M059J (cell line): ENCODE measurements at places on chromosomes 1 and 21.

- DNase-seq: no peak
These were observed 2.8 kb downstream of the RAB4A start for GRCh38 chr1:229273507-229274232.

GRCh38 chr1:4408380-4408779 is 246.0 kb upstream of the AJAP1 start:
- DNase-seq: no peak

DNA sequence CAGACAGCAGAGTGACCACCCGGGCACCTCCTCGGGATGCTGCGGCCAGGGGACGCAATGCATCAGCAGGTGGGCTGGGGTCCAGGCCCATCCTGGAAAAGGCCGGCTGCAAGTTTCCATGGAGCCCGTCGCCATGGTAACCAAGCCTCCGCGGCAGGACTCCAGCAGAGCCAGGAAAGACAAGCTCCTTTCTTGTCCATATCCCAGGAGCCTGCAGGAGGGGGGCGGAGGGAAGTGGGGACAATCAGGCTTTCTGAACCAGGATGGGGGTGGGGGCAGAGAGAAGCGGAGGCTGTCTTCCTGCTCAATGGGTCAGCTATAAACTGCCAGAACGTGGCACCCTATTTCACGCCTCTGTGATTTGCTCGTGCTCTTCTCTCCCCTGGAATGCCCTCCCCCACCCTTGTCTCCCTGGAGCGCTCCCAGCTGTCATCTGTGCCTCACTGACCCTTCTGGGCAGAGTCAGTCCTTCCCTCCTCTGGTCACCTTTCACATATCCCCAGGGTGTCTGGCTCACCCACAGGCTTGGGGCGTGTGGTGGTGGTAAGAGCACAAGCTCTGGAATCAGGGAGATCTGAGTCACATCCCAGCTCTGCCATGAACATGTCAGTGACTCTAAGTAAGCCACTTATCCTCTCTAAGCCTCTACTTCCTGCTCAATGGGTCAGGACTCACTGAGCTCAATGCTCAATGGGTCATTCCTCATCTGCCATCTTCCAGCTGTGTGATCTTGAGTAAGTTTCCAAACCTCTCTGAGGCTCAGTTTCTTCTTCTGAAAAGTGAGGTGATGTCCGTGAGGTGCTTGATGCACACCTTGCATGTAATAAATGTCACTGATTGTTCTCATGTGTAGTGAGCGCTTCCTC is 58.9 kb upstream of the LAPTM5 start:
- peak; percentile 99 for DNase-seq

DNA sequence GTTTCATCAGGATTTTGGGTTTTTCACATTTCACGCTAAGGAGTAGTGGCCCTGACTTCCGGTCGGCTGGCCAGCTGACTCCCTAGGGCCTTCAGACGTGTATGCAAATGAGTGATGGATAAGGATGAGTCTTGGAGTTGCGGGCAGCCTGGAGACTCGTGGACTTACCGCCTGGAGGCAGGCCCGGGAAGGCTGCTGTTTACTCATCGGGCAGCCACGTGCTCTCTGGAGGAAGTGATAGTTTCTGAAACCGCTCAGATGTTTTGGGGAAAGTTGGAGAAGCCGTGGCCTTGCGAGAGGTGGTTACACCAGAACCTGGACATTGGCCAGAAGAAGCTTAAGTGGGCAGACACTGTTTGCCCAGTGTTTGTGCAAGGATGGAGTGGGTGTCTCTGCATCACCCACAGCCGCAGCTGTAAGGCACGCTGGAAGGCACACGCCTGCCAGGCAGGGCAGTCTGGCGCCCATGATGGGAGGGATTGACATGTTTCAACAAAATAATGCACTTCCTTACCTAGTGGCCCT is 23.1 kb upstream of the TNFRSF1B start:
- peak; percentile 99 for DNase-seq

DNA sequence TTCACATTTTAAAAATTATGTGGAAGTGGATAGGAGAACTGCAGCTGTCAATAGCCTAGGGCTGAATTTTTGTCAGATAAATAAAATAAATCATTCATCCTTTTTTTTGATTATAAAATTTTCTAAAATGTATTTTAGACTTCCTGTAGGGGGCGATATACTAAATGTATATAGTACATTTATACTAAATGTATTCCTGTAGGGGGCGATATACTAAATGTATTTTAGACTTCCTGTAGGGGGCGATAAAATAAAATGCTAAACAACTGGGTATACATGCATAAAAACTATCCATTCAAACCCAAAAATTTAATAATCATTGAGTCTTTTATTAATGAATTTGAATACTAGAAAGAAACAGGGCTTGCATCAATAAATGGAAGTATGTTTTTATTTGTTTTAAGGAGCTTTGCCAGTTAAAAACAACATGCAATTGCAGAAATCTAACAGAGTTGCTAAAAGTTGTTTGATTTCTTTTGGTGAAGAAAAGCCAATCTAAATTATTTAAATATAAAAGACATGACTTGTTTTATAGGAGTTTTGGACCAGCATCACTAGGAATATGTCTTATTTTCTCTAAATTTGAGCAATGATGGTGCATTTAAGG is 31.4 kb downstream of the CLCA1 start:
- peak; percentile 37 for DNase-seq

- DNase-seq: peak; percentile 0
These were observed 1093.1 kb downstream of the MRPL39 start for GRCh38 chr21:24514081-24514733.

- DNase-seq: no peak
These were observed 362.8 kb downstream of the GPATCH2 start for GRCh38 chr1:217268058-217268457.

- peak; percentile 59 for DNase-seq
These were observed 56.5 kb downstream of the SDC3 start for GRCh38 chr1:30852026-30852425.

GRCh38 chr1:205343431-205344065 is 13.2 kb downstream of the KLHDC8A start:
- DNase-seq: no peak

GRCh38 chr1:241551759-241552638 is 19.8 kb downstream of the KMO start:
- DNase-seq: no peak

GRCh38 chr1:209924390-209924789 is 13.6 kb upstream of the SYT14 start:
- no peak for DNase-seq

DNA sequence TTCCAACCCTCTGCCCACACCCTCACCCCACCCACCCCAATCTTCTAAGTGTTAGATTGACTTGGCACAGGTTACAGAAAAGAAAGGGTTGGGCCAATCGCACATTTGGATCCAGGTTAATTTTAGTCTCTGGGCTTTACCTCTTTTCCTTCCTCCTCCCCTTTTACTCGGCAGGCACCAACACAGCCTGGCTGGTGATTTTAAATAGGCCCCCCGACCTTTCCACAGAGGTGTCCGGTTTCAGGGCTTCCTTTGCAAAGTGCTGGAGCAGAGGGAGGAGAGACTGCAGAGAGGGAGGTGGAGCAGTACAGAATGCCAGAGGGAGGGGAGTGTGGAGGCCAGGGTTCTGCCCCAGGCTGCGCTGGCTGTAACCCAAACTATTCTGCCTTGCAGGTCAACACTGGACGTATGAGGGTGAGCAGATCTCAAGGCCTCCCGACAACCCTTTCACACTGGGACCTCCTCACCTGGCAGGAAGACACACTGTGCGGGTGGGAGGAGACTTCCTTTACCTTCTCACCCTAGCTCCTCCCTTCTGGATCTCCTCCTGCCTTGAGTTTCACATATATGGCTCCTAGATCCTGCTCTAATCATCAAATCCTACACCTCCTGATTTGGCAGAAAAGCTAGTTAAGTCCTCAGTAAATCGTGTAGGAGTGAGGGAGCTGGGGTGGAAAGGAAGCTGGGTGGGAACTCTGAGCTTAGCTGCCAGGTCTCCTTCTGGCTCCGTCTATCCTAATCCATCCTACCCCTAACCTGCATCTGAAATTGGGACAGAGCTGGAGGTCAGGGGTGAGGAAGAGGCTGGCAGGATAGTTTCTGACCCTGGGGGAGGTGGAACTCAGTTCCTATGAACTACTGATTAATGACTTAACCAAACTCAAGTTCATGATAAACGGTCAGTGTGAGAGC is 2.4 kb downstream of the CA14 start:
- DNase-seq: peak; percentile 49

- DNase-seq: no peak
These were observed 30.3 kb upstream of the TMEM125 start for GRCh38 chr1:43239484-43239883.

- DNase-seq: no peak
These were observed 1.5 kb upstream of the SCCPDH start for GRCh38 chr1:246722720-246723119.

- no peak for DNase-seq
These were observed 32.7 kb downstream of the TRIM11 start for GRCh38 chr1:228373681-228374571.

DNA sequence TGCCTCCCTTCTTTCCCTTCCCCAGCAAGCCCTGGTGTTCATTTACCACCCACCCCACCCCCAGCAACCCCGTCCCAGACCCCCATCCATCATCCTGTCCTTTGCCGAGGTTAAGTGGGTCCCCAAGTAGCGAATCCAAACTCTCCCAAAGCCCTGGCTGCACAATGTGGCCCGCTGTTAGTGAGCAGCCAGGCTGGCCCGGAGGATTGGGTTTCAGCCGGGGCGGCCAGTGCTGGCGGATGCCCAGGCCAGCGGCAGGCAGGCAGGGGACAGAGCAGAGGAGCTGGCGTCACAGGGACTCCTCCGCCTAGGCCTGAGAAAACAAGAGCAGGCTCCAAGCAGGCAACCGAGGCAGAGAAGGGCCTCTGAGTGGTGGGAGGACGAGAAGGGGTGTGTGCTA is 61.4 kb downstream of the EPHB2 start:
- DNase-seq: no peak

GRCh38 chr1:171834821-171835220 is 6.5 kb upstream of the DNM3 start:
- DNase-seq: no peak

DNA sequence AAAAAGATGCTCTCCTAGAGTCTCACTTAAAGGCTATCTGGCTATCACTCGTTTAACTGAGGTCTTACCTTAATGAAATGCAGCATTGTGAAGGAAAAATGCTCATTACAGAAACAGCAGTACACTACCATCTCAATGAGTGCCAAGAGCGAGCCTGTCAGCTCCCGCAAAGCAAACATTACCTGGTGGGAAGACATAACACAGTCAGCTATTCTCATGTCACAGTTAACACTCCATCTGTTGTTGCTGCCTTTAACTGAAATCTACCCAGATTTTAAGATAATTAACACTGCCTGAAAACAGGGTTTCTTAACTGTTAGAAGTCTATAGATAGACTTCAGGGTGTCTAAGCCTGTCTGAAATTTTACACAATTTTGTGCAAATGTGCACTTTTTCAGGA is 39.1 kb downstream of the PCSK9 start:
- DNase-seq: no peak

- peak; percentile 8 for DNase-seq
These were observed 79.0 kb downstream of the NPHP4 start for GRCh38 chr1:5913078-5913845.

DNA sequence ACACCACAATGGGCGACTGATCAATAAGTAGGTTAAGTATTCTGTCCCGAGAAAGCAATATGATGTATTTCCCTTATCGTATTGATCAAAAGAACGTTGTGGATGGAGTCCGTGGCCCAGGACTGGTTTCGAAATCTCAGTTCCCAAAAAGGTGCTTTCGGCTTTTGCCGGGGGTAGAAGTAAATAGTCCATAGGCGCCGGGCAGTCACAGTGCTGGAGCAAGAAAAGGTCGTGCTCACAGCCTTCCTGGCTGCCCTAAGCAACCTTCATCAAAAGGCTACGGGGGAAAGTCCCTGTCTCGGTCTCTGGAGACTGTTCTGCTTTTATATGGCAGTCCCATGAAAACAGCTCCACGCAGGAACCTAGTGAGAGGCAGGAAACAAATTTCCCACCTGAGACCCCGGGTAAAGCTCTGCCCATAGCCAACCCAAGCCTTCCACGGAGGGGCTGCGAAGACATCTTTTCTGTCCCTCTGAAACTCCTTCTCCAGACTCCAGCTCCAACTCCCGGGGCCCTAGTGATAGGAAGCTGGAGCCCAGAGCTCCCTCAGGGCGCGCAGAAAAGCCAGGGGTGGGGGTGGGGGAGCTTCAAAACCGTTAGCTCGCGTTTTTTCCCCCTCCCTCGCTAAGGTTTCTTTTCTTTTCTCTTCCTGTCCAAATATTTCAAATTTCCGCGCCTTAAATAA is 7.0 kb downstream of the CDKN2C start:
- DNase-seq: peak; percentile 94

- no peak for DNase-seq
These were observed 85.5 kb downstream of the RIPK4 start for GRCh38 chr21:41681348-41681801.

GRCh38 chr1:7104339-7104738 is 319.1 kb downstream of the CAMTA1 start:
- no peak for DNase-seq

- DNase-seq: peak; percentile 36
These were observed 252.1 kb downstream of the TM2D1 start for GRCh38 chr1:61472876-61473275.

- no peak for DNase-seq
These were observed 941 bp downstream of the RABGGTB start for GRCh38 chr1:75786901-75787493.

DNA sequence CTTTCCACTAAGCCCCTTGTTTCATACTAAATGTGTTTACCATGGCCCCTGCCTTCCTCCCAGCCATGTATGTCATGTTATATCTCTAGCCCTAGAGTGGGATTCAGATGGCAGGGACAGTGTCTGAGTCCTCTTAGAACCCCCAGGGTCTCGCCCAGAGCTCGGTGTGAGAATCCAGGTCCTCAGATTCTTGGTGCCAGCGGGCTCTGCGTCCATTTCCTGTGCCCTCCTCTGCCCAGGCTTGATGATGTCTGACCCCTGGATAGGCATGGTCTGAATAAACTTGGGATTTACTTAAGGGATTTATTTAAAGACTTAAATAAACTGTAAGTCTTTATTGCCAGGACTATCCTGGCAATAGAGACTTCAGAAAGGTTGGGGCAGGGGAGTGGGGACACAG is 6.2 kb upstream of the KISS1 start:
- DNase-seq: no peak

- DNase-seq: no peak
These were observed 2.7 kb upstream of the S100A11 start for GRCh38 chr1:152039461-152039860.

DNA sequence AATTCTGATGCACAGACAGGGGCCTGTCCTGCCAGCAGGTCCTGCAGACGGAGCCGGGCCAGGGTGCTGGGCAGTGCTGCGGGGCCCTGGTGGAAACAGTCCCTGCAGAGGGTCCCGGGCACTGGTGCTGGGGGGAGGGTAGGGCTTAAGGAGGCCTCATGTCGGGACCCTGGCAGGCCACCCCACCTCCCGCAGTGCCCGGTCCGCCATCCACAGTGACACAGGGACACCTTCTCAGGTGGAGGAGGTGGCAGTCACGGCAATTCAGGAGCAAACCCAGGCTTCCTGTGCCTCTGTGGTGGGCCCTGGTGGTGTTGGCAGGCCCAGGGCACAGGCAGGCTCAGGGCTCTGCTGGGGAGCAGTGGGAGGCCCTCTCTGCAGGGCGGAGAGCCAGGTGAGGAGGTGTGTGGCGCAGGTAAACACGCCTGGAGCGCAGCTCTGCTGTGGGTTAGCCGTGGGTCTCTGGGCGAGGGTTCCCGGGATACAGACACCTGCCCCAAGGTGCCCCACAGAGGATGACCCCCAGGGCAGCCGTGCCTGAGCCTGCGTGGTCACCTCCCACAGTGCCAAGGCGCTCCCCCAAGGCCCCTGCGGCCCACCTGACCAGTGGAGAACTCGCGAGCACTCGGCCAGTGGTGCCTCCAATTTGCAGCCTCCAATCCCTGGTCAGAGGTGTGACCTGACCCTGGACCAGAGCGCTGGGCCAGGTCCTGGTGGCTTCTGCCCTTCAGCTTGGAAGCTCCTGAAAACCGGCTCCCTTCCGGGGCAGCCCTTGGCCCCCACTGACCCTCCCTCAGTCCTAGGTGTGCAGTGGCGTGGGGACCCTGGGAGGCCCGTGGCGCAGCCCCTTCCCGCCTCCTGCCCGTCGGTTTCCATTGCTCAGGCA is 19.2 kb downstream of the COL18A1 start:
- no peak for DNase-seq
